Activated CD8-positive, alpha-beta T cell treated with anti-CD3 and anti-CD28 coated beads, Interleukin-2, amount 10 ng/mL, durations not matched to agents 7 days and 5 days (primary cell): ENCODE measurements at places on chromosomes 1 and 21. TPM values are rescaled to one million over a fixed set of nuclear protein-coding genes. Genes with fewer than 3 reads are reported as not detected.
A peak's percentile ranks its signal among the peaks of the same experiment; 100 is the strongest.

- peak; percentile 74 for DNase-seq
Measured at GRCh38 chr1:45543581-45544417, 6.8 kb upstream of the AKR1A1 start.

GRCh38 chr1:62621907-62622306 is 24.6 kb downstream of the ANGPTL3 start:
- no peak for DNase-seq

DNA sequence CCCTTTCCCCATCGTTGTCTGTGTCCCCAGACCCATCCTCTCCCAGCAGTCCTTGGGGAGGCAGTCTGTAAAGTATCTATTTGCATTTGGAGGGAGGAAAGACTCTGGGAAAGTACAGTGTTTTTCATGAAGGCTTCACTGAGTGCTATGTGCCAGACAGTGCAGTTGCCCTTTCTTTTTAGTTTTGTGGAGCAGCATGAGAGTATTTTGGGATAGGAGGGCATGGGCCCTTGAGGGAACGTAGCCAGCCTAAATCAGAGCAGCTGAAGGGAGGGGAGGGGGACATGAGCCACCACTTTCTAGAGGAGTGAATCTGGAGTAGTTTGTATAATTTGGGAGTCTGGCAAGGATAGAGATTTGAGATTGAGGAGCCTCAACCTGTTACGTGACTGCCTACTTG is 404.0 kb upstream of the KAZN start:
- DNase-seq, result no peak

GRCh38 chr1:72007312-72007711 is 275.0 kb downstream of the NEGR1 start:
- DNase-seq, result no peak

GRCh38 chr1:154703170-154703569 is 95.2 kb upstream of the ADAR start:
- DNase-seq, result no peak

- no peak for DNase-seq
Measured at GRCh38 chr21:29342363-29342957, 43.7 kb downstream of the BACH1 start.

DNA sequence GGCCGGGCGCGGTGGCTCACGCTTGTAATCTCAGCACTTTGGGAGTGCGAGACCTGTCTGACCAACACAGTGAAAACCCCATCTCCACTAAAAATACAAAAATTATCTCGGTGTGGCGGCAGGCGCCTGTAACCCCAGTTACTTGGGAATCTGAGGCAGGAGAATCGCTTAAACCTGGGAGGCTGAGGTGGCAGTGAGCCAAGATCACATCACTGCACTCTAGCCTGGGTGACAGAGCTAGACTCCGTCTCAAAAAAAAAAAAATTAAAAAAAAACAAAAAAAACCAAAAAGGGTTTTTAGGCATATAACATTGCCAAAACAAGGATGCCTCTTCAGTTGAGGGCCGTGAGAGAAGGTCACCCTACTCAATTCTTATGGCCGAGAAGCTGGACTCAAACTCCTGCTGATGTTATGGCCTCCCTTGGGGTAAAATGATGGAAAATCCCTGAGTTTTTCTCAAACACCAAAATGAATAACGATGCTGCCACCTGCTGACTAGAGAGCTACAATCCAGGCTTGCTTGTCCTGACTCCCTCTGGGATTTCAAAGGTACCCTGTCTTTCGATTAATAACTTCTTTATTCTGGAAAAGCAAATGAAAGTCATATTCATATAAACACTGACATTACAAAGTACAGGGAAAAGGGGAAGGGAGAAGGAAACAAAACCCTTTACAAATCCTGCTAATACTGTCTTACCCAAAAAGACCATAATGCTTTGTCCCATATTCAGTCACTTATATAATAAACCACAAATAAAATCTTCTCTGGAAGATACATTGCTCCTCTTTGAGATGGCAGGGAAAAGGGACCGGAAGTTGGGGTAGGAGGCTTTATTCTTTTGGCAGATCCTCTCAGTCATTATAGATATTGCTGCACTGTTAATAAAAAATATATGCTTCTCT is 10.7 kb downstream of the RAB42 start:
- no peak for DNase-seq

- DNase-seq, result no peak
Measured at GRCh38 chr1:202632241-202632640, 78.0 kb downstream of the SYT2 start.

- DNase-seq, result no peak
Measured at GRCh38 chr1:162937716-162938395, 76.9 kb upstream of the CCDC190 start.

DNA sequence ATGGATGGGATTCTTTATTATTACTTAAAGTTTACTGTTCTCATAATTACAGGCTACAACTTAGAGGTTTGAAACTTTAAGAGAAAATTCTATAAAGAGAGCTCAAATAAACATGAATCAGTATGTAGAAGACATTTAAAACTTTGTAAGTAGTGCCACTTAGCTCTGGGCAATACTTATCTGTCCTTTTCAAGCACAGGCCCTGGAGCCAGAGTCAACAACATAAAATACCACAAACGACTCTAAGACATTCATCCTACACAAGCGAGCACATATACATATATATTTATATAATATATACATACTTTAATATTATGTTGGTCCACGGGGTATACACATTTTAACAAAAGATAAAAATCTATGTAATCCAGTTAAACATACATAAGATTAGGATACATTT is 24.1 kb upstream of the TTC39A start:
- DNase-seq, result no peak

The SYNC gene
- total RNA-seq, result not detected

The OR2M3 gene
- total RNA-seq, result not detected

The UMODL1 gene
- not detected for total RNA-seq

The AGRN gene
- 14.6 TPM for total RNA-seq

The MIXL1 gene
- total RNA-seq, result not detected

The COL11A1 gene
- not detected for total RNA-seq

The NPL gene
- 1.7 TPM for total RNA-seq

The NPHS2 gene
- total RNA-seq, result not detected
